ENCODE measurements at places on chromosomes 5 and 9.

DNA sequence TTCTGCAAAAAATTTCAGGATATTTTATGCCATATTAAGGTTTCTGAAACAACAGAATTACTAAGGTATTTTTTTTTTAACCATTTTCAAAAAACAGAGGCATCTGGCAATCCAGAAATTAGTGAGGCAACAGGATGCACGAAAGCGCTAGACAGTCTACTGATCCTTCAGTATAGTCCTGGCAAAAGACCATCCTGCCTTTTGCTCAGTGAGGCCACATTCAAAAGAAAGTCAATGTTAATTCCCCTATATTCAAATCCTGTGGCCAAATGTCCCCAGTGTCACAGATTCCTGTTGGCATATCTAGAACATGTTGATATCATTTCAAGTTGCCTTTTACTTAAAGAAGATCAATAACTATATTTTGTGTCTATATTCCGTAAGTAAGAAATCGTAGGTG is 13.1 kb upstream of the NFIB start:
- no peak for DNase-seq

- peak; percentile 98 for DNase-seq
These were observed at the start of gene TCOF1 for GRCh38 chr5:150357326-150358260. TCOF1 (plus strand) TSS chr5:150357697; CDS start chr5:150357747, 50 bp downstream.

DNA sequence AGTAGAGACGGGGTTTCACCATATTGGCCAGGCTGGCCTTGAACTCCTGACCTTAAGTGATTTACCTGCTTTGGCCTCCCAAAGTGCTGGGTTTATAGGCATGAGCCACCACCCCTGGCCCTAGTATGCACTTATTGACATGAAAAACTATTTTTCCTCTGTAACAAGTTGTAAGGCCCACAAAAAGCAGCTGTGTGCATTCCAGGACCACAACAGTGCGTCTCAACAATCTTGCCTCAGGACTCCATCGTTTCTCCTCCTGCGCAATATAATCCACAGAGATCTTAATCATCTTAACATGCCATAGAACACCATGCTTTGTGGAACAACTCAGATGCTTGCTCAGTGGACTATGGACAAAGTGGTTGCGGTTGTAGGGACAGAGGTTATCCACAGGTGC is 10.2 kb downstream of the OR2V1 start:
- no peak for DNase-seq

DNA sequence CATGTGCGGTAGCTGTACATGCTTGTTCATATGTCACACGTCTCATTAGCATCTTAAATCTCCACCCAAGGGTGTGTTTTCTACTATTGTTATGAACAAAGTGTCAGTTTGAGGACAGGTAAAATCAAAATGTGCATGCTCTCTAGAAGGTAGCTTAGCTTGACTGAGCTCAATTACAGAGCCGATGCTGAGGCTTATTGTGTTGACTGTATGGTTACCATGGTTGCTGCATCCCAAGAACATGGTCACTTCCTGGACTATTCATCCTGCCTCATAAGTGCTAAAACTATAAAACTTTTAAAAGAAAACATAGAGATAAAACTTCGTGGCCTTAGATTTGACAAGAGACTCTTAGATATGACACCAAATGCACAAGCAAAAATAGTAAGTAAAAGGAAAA is 426.1 kb upstream of the CTNND2 start:
- DNase-seq, result no peak

- no peak for DNase-seq
These were observed 11.5 kb downstream of the OR2V2 start for GRCh38 chr5:181158869-181159268.

GRCh38 chr9:16290169-16290568 is 580.3 kb downstream of the BNC2 start:
- DNase-seq, result peak; percentile 25

GRCh38 chr5:177359451-177359851 is 1.7 kb downstream of the RGS14 start:
- DNase-seq, result no peak

GRCh38 chr5:13553896-13554295 is 390.6 kb downstream of the DNAH5 start:
- no peak for DNase-seq

- DNase-seq, result no peak
These were observed 36.1 kb downstream of the POLK start for GRCh38 chr5:75547812-75548211.

DNA sequence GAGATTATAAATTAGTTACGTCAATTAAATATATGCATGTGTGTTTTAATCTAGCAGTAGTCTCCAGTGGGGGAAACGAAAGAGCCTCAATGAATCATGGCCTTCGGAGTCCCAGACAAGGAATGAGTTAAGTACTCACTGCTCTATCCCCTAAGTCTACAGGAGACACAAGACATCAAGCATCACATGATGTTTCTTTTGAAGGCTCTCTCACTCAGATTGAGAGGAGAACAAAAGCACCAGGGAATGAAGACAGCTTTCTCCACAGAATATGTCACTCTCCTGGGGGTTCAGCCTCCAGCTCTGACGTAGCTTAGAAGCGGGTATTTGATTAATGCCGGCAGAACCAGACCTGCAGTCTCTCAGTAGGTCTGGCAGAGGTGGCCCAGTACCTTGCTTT is 381.4 kb downstream of the ACTL7B start:
- DNase-seq, result no peak

- peak; percentile 65 for DNase-seq
These were observed 367.2 kb downstream of the OSTF1 start for GRCh38 chr9:75455444-75455921.

- DNase-seq, result no peak
These were observed 35.3 kb upstream of the RNF20 start for GRCh38 chr9:101498323-101498722.

- no peak for DNase-seq
These were observed 12.0 kb upstream of the SLC34A1 start for GRCh38 chr5:177372034-177372896.

All from suppressor macrophage treated with lipopolysaccharide for 1 hour (primary cell).